ENCODE measurements at places on chromosomes 4 and X.

GRCh38 chr4:139686130-139686529 lies 20.5 kb downstream of the MGST2 start:
- no peak for DNase-seq

DNA sequence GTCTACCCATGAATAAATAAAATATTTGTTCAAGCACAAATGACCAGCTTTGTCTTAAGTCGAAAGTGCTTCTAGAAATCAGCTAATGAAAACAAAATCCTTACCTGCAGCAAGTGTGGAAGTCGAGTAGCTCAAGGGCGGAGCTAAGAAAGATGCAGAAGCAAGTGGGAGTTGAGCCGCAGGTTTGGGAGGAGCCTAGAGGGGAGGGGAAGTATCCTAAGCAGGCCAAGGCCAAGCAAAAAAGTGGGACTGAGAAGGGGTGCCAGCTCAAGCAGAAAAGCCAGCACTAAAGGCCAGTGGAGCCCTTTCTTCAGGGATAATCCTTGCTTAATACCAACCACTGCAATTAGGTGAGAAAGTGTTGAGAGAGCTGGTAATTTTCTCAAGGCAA lies 60.8 kb downstream of the DLG3 start:
- DNase-seq = no peak

DNA sequence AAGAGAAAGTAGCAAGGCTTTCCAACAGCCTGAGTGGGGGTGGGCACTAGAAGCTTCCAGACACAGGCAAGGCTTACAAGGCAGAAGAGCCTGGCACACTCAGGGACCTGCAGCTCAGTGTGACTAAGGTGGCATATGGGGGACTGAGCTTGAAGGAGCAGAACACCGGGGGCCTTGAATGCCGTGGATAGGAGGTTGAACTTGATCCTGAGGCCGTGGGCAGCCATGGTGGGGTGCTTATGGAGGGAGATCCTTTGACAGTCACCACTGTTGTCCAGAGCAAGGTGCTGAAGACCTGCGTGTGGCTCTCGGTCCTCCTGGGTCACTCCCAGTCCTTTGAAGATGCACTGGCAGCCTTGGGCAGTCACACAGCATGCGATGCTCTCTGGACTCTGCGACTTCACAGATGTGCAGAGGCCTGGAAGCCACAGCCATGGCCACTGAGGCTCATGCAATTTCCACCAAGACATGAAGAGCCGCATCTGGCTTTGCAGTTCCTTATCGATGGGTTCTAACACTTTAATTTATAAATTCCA lies 18.3 kb downstream of the C4orf50 start:
- no peak for DNase-seq

DNA sequence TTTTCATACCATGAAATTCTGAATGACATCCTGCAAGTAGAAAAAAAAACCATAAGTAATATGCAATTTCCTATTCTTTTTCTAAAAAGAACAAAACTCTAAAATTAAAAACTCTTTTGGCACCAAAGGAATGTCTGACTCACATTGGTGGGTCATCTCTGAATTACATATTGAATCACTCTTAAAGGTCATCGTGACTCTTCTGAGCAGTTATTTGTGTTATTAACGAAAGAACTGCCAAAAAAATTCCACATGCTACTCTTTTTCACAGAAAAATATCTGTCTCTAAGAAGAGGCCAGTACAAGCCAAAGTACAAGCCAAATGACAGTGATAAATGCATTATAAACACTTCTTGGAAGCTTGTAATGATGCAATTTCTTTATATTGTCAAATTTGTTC lies 282.2 kb downstream of the GUCY2F start:
- DNase-seq = peak; percentile 40

DNA sequence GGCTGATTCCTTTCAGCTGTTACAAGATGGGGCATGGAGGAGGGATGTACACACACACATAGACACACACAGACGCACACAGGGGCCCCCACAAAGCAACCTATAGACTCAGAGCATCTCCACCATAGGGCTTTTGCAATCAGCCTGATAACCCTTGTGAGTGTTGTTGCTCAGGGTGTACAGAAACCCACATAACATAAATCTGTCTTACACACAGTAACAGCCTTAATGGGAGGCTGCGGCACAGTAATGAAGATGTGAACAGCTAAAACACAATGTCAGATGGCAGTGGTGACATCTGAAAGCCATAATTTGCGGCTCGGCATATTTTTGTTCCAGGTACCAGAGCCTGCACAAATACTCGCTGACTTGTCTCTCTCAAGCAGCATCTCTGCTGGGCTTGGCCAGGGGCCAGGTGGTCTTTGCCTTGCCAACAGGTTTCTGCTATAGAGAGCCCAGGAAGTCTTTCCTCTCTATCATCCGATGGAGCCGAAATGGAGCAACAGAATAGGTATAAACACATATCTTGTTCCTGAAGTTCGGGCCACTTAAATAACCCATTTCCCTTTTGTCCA lies 357.2 kb upstream of the GATB start:
- no peak for DNase-seq

DNA sequence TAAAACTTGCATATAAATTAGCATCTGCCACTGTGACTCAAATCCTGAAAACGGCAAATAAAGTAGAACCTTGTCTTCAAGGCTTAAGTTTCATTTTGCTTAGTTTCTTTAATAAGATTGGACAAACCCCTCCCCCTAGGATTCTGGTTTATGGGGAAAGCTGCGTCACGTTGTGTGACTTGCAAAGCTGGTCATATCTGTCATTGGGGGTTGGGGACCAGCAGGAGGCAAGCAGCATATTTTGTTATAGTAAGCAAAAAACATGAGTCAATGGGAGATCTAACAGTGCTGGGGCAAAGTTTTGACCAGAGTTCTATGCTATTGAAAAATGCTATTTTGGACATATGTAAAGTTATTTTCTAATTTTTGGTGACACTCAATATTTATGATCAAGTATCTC lies 407.3 kb downstream of the PCDH18 start:
- peak; percentile 60 for DNase-seq

- no peak for DNase-seq
Measured at GRCh38 chr4:39304651-39305050, 61.5 kb downstream of the RFC1 start.

DNA sequence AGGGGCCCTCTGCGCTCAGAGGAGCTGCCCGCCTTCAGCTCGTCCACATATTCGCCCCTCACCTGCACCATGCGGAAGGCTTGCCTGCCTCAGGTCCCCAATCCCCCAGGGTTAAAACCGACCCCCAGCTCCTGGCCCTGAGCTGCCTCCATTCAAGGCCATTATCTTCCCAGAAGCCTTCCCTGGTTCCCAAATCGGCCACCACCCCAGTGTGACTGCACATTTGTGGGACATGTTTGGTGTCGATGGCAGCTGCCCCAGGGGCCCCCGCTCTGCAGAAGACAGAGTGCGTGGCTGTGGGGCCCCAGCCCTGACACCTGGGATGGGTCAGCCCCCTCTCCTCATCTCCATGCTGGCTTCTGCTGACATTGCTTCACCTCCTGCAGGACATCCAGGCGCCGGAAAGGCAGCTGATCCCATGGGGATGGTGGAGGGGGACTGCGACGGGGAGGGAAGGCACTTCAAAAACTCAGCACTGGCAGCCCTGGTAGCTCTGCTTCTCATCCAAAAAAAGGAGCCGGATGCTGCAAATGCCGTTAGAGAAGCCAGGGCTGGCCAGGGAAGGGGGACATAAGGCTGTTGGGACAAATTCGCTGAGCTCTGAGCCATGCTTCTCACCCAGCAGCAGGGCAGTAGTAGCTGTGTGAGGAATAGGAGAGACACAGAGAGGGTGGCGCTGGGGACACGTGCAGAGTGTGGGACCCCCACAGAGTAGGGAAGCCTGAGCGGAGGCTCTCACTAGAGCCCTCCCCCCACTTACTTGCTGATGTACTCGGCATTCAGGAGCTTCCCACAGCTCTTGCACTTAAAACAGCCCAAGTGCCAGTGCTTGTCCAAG lies 78.5 kb downstream of the ABLIM2 start:
- DNase-seq = no peak
